BJ (cell line): ENCODE measurements at places on chromosomes 13 and 19.

DNA sequence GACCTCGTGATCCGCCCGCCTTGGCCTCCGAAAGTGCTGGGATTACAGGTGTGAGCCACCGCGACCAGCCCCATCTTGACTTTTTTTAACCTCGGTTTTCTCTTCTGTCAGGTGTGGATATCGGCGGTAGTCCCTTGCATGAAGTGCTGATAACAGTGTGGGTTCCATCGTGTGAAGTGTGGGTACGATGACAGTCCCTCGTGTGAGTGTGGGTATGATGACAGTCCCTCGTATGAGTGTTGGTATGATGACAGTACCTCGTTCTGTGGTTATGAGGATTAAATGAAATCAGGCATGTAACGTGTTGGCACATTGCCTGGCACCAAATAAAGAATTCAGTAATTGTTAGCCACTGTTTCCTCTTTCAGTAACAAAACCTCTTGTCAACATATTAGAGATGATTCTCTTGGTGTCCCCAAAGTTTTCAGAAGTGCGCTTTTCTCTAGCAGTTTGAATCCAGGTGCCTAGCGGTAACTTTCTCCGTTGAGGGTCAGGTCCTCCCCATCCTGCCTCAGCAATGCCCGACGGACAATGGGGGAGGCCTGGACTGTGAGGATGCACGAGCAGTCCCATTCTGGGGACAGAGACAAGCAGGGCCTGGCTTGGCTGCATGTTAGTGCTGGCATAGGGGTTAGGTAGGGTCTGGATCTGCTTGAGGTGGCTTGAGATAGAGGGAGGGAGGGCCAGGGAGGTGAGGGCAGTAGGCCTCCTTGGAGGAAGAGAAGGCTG lies 15.3 kb downstream of the GATAD2A start:
- no peak for DNase-seq

DNA sequence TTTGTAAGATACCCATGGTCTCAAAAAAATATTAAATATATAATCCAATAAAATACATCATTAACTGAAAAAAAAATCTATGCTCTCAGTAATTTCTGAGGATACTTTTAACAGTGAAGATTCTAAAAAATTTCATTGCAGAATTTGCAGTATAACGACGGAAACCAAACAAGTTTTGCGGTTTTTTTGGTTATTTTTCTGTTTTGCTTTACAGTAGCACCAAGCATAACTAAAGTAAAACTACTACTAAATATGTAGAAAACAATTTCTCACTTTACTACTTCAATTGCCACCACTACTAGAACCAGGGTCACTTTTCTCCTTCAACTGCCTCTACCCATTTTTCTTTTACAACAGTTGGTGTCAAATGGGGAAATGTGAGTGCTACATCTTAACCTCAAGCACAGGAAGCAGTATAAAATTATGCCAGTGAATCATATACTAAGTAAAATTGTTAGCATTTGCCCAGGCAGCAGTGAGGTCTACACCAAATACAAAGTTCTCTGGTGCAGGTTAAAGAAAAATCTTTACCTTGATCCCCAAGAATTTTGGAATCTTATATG lies 24.1 kb downstream of the MICU2 start:
- DNase-seq, result no peak

GRCh38 chr13:91307887-91308286 lies 39.6 kb upstream of the MIR17HG start:
- DNase-seq, result no peak

DNA sequence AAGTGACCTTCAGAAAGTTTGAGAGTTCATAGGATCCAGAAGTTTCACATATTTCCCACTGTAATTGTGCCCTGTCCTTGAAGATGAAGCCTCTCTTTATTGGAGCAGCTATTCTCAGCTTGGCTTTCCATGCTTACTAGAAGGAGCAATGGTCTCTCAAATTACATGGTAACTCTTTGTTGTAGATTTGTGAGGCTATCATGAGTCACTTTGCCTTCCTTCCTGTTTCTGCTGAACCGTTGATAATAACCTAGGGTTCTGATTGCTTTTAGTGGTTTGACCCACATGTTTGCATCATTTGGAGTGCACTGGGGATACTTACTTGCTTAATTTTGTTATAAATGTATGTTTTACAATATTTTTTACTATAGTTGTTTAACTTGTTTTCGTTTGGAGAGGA lies 772.9 kb upstream of the SLITRK6 start:
- no peak for DNase-seq
